ENCODE measurements at places on chromosomes 11 and 22.

- DNase-seq, result no peak
These were observed 393.5 kb downstream of the BUD13 start for GRCh38 chr11:116379185-116379828.

- DNase-seq, result no peak
These were observed 34.4 kb downstream of the SCUBE2 start for GRCh38 chr11:9057007-9057406.

DNA sequence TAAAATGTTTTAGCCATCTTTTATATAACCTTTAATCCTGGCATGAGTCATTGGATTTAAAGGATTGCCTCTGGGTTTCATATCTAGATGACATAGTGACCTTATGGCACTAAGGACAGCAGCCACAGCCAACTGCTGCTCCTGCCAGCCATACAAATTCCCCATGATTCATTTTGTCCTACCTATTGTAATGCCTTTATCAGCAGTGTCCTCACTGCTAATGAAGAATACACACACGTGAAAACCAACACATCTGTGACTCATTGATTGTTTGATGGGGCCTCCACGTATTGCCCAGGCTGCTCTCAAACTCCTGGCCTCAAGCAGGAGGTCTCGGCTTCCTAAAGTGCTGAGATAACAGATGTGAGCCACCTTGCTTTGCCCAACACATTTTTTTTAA, 1.8 kb downstream of the LDHAL6A start:
- DNase-seq, result no peak

- DNase-seq, result no peak
These were observed 91.7 kb upstream of the CLMP start for GRCh38 chr11:123286761-123287160.

GRCh38 chr11:115488945-115489344, 15.3 kb downstream of the CADM1 start:
- DNase-seq, result no peak

Data from amniotic stem cell (primary cell).